ENCODE measurements at places on chromosomes 12 and 14.

GRCh38 chr12:104577581-104577981 is 120.8 kb downstream of the CHST11 start:
- no peak for DNase-seq

DNA sequence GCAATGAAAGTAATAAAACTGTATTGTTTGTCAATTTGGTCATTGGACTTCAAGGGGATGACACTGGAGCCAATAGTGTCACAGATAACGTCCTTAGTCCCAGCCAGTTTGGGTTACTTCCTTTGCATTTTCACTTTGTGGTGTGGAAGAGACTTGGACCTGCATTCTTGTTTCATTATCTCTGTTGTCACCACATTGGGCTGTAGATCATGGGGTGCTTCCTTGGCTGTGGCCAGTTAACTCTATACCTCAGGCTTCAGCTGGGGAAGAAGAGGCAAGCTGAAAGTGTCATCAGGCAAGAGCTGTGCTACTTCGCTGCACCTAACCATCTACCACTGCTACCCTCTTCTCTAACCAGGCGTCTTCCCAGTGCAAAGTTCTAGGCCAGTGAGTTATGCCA is 15.1 kb upstream of the CISTR start:
- DNase-seq = no peak

DNA sequence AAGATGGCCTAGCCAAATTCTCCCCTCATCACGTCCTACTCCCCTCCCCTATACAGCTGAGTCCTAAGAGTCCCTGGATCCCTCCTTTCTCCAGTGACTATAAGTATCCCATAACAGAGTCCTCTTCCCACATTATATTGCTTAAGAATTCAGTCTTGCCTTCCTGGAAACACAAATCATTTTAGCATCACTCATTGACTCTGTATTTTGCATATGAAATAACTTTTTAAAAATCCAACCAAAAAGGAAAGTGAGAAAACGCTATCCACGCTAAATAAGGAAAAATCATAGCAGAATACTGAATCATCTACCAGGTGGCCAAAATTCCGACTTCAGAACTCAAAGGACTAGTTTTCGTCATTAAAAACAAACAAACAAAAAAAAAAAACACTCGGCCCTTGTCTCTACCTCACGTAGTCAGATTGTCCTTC is 130.2 kb downstream of the GCH1 start:
- no peak for DNase-seq

DNA sequence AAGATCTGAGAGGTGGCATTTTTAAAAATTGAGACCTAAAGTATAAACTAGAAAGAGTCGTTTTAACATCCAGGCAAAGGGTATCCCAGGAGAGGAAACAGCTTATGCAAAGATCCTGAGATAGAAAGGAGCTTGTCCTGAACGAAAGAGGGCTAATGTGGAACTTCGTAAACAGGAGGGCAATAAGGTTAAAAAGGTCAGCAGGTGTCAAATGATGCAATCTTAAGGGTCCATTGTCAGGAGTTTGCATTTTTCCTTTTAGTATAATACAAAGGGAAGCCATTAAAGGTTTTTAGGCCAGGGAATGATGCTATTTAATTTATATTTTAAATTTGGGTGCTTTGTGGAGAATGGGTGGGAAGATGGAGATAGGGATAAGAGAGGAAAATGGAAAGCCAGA is 14.4 kb downstream of the FMNL3 start:
- no peak for DNase-seq

DNA sequence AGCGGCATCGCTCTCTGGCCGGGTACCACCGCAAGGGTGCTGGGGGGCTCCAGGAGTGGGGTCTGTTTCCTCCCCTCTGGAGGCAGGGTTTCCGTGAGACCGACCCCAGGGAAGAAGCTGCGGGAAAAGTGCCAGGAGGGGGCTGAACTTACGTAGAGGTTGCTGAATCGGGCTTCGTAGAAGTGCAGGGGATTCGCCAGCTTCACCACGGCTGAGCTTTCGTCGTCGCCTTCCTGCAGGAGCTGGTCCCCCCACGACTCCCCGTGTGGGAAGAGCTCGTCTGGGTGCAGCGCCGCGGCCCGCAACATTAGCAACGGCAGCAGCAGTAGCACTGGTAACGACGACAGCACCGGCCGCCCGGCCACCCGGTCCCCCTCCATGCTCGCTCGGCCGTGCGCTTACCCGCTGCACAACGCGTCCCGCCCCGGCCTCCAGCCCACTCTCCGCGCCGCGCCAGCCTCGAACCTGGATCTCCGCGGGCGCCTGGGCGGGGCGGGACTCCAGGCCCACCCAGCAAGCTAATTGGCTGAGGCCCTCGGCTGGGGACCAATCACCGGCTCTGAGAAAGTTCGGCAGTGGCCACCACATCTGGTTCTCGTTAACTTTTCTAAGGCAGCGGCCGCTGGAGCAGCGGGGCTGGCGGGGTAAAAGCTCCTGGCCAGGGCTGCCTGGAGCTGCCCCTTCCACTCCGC is at the start of gene NID2:
Gene NID2 (minus strand): TSS at position 445 of the 692 bp plus-strand sequence. CDS start 65 bp downstream, at position 380.
- DNase-seq = peak; percentile 5

DNA sequence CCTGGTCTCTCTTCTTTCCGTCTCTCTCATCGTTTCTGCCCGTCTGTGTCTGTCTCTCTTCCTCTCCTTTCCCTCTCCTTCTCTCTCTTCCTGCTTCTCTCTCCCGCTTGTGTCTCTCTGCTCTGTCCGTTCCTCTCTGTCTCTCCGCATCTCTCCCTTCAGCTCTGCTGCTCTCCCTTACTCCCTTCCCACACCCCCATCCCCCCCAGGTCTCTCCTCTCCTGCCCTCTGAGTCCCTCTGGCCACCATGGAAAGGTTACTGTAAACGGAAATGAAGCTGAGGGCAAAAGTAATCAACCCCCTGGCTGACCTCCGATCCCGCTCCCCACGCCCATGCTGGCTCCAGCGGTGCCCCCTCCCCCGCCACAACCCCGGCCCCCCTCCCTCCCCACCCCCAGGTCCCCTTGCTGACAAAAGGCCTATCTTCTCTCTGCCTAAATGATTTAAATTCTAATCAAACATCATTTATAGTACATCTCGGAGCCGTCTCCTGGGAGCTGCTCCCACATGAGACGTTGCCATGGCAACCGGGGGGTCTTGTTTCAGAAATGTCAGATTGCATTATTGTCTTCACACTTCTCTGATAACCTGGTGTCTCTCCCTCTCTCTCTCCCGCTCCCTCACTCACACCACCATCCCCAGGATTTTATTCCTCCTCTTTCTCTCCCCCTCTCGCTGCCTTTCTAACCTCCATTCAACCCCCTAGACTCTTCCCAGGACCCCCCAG is 203.8 kb downstream of the RBM19 start:
- DNase-seq = no peak

Data from activated naive CD8-positive, alpha-beta T cell treated with anti-CD3 and anti-CD28 coated beads, Interleukin-2, amount 50 U/mL, for 16 hours (primary cell).